Activated T-helper 1 cell treated with anti-CD3 and anti-CD28 coated beads, Interleukin-2, amount 50 U/mL, for 16 hours (primary cell): ENCODE measurements at places on chromosomes 2 and 18.

DNA sequence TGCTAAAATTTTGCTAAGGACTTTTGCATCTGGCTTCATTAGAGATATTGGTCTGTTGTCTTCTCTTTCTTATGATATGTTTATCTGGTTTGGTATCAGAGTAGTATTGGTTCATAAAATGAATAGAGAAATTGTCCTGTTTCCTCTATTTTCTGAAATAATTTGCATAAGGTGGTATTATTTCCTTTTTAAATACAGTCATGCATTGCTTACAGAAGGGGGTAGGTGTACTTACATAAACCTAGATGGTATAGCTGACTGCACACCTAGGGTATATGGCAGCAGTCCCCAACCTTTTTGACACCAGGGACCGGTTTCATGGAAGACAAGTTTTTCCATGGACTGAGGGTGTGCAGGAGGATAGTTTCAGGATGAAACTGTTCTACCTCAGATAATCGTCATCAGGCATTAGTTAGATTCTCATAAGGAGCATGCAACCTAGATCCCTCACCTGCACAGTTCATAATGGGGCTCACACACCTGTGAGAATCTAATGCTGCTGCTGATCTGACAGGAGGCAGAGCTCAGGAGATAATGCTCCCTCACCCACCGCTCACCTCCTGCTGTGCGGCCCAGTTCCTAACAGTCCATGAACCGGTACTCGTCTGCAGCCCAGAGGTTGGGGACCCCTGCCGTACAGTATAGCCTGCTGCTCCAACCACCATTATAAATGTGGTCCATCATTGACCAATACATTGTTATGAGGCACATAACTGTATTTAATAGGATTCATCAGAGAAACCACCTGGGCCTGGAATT lies 189.2 kb downstream of the FAM210A start:
- no peak for DNase-seq

- DNase-seq = no peak
These were observed 1.2 kb downstream of the SEMA4C start for GRCh38 chr2:96868555-96869280.

- no peak for DNase-seq
These were observed 32.8 kb downstream of the MAIP1 start for GRCh38 chr2:199988151-199988550.

DNA sequence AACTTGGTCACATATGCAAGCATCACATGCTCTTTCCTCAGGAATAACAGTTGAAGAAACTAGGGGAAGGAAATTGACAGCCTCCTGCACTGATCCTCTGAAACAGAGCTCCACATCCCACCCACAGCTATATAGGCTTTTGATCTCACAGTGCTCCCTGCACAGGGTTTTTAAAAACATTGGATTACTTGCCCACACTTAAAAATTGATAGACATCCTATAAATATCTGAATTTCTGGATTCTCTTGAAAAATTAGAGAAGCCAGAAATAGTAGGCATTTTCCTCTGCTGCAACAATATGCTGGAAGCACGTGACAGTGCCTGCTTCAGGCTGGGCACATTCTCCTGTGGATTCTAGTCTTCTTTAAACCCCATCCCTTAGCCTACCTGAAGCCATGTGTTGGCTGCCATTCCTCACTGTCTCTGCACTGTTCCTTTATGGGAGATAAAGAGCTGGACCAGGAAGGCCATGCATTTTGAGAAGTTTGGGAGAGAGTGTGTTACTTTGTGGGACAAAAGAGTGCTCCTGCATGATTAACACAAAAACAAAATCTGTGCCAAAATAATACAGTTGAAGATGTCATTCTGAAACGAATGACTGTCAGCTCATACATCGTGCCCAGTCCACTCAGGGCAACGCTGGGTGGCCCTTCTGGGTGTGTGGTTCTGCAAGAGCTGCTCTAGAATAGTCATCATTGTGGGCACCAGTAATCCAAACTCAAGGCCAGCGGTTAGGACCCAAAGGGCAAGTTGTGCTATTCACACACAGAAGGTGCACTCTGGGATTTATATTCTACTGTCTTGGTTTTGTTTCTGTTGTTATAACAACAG lies 59.8 kb downstream of the GYPC start:
- DNase-seq = no peak

DNA sequence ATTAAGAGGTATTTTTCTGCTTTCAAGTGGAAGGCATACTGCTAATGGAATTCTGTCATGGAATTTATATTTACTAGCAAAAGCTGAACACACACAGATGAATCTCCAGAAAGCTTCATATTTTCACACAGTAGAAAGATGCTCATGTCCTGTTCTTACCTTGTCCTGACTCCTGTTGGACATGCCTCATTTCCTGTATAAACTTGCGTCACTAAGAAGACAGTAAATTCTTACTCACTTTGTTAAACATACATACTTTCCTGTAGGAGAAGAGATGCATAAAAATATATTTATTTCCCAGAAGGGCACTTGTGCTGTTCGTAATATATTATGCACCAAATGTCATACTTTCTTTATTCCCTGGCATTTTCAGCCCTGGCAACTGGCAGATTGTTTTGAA lies 238.3 kb upstream of the RASGRP3 start:
- DNase-seq = no peak

DNA sequence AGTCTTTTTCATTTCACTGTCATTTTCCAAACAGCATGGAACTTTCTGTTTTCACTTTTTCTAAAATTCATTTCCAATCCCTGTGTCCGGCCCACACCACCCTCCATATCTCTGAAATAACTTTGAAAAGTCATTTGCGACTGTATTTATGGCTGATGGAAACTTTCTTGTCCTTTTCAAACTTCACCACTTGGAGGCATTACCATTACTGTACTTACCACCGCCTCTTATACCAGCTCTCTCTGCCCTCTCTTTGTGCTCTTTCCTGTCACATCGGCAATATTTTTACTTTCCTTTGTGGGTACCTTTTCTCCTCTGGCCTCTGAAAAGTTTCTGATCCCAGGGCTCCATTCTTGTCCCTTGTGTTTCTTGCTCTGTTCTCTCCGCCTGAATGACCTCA lies 39.5 kb upstream of the IL1RL1 start:
- DNase-seq = no peak

DNA sequence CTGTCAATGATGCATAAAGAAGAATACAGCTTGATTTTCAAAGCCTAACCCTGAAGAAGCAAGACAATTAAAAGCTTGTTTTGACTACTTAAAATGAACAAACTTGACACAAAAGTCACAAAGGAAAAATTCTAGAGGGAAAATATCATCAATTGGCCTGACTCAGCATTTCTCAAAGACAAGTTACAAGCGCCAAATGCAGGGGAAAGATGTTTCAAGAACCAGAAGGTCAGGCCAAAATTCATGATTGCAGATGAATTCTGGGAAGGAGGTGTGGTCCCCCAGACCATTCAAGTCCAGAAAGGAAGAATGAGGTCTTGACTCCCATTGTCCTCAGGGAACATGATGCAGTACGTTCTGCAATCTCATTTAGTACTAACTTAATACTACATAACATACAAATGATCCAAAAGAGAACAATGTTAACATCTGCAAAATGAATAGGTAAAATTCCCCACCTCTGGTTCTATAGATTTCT lies 64.5 kb downstream of the FAM210A start:
- DNase-seq = no peak

GRCh38 chr2:39432701-39433100 lies 4.4 kb downstream of the MAP4K3 start:
- DNase-seq = no peak

GRCh38 chr2:5067816-5068215 lies 624.4 kb upstream of the SOX11 start:
- DNase-seq = no peak

- no peak for DNase-seq
These were observed 346.3 kb downstream of the CELF4 start for GRCh38 chr18:37219257-37219656.

GRCh38 chr18:25282282-25282681 lies 69.7 kb downstream of the ZNF521 start:
- DNase-seq = no peak

GRCh38 chr2:200617156-200618053 lies 31.6 kb downstream of the AOX1 start:
- no peak for DNase-seq

- no peak for DNase-seq
These were observed 98.4 kb upstream of the NCKAP5 start for GRCh38 chr2:133666621-133667020.

GRCh38 chr2:42663828-42664227 lies 95.4 kb downstream of the MTA3 start:
- no peak for DNase-seq

- DNase-seq = no peak
These were observed 108.9 kb upstream of the DAPL1 start for GRCh38 chr2:158686210-158686691.

DNA sequence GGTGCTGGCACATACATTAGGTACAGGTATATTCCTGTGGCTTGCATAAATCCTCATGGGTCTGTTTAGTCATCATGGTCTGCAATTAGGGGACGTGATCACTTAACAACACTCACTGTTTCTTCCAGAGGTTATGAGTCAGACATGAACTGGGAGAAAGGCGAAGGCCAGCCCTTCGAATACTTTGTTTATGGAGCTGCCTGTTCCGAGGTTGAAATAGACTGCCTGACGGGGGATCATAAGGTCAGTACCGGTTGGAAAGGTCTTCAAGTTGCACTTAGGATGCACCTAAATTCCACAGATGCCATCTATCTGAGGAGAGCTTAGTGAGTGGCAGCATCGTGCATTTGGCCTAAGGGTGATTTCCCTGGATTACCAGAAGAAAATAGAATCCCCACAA lies 76.9 kb downstream of the AOX1 start:
- DNase-seq = no peak

- DNase-seq = no peak
These were observed 2.5 kb downstream of the RNF152 start for GRCh38 chr18:61890344-61890743.

- DNase-seq = no peak
These were observed 2.6 kb upstream of the FAM136A start for GRCh38 chr2:70304498-70304897.

DNA sequence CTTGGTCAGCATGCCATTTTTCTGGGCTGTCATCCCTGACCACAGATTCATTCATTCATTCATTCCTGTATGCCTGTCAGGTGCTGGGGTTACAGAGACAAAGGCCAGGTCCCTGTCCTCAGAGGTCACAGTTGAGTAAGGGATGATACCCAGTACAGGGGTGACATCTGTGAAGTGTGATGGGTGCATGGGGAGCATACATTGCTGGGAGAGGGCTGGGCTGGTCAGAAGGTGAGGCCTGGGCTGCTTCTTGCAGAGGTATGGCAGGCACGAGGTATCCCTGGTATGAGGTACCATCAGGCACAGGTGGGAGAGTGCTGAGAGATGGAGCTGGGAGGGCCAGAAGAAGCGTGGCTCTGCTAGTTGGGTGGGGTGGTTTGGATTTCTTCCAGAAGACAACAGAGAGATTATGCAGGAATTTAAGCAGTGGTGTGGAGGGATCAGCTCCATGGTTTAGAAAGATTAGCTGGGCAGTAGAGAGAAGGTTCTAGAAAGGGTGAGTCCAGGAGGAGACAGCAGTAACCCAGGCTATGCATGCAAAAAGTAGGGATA lies 181.9 kb upstream of the HAAO start:
- no peak for DNase-seq
